Frontal cortex (tissue), 4 donors: ENCODE measurements at places on chromosomes 12 and 14. TPM values are rescaled to one million over a fixed set of nuclear protein-coding genes. Genes with fewer than 3 reads are reported as not detected.

GRCh38 chr12:130097798-130098255, 64.4 kb upstream of the FZD10 start:
- DNase-seq = no peak

GRCh38 chr14:27305441-27305945, 707.7 kb upstream of the NOVA1 start:
- DNase-seq = no peak

DNA sequence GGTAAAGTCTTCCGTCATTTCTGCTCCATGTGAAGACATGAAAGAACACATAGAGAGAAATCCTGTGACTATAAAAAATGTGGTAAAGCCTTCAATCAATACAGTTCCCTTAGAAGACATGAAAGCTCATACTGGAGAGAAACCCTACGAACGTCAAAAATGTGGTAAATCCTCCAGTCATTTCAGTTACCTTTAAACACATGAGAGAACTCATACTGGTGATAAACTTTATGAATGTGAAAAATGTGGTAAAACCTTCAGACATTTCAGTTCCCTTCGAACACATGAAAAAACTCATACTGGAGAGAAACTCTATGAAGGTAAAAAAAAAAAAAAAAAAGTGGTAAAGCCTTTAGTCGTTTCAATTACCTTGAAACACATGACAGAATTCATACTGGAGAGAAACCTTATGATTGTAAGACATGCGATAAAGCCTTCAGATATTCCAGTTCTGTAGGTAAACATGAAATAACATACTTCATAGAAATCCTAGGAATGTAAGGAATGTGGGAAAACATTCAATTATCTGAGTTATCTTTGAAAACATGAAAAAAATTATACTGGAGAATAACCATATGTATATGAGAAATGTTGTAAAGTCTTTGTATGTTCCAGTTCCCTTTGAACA, 60.4 kb downstream of the MAP4K5 start:
- DNase-seq = no peak

GRCh38 chr12:121861636-121862254, 3.1 kb upstream of the HPD start:
- DNase-seq = no peak

DNA sequence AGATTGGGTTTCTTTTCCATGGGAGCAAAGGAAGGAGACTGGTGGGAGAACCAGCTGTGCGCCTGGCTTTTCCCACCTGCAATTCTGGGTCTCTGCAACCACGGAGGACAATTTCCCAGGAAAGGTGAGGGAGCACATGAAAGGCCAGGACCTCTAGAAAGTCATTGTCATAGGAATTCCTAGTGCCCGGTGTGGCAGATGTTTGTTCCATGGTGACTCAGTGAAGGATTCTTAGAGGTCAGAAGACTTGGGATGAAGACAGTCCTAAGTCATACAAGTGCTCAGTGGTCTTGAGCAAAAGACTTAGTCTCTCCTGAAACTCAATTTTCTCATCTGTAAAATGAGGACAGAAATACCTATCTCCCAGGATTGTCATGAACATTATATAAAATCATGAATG, 51.3 kb downstream of the KCNA5 start:
- DNase-seq = no peak

The APAF1 gene
- total RNA-seq = 39.9 TPM

The ACVRL1 gene
- total RNA-seq = 9.4 TPM

The MMP19 gene
- not detected for total RNA-seq

DNA sequence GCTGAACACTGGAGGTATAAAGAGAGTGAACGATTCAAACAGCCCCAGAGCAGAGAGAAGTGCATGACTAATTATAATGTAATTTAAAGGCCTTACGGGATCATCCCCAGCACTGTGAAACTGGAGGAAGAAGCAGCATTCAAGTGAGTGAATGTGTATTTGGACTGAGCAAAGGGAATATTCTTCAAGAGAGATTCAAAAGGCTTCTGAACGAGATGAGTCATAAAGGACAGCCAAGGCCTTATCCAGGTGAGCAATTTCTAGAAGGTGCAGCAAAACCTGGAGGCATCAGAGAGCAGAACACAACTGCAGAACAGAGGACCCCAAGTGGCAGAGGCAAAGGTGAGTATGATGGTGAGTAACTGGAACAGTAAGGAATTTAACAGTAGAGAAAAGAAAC, 127.2 kb downstream of the BCAT1 start:
- no peak for DNase-seq

DNA sequence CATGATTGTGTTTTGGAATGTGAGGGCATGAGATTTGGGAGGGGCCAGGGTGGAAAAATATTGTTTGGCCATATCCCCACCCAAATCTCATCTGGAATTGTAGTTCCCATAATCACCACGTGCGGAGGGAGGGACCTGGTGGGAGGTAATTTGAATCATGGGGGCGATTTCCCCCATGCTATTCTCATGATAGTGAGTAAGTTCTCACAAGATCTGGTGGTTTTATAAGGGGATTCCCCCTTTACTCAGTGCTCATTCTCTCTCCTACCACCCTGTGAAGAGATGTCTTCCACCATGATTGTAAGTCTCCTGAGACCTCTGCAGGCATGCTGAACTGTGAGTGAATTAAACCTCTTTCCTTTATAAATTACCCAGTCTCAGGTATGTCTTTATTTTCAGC, 15.7 kb downstream of the OR10P1 start:
- no peak for DNase-seq

The GPRC5D gene
- not detected for total RNA-seq

DNA sequence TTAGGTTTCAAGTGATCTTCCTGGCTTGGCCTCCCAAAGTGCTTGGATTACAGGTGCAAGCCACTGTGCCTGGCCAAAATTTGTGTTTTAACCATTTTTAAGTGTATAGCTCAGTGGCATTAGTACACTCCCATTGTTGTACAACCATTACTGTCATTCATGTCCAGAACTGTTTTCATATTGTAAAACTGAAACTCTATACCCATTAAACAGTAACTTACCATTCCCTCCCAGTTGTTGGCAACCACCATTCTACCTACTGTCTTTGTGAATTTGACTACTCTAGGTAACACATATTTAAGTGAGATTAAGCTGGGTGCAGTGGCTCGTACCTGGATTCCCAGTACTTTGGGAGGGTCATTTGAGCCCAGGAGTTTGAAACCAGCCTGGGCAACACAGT, 67.3 kb upstream of the KCNH3 start:
- DNase-seq = no peak

The PLBD1 gene
- total RNA-seq = 1.6 TPM

DNA sequence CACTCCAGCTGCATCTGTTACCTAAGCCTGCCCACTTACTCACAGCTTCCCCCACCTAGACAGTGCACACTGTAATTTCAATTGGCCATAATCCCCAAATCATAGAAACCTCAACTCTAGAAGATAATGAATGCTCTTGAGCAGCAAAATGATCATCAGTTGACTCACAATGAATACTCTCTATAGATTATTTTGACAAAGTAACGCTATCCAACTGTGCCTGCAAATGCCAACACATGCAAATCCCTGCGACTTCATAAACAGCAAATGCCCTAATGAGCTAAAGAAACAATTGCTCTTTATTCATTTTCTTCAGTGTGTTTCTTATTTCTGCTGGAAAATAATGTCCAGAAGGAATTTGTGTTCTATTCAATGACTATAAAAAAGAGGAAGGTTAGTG, 319.5 kb downstream of the PAWR start:
- no peak for DNase-seq

The GLIPR1L1 gene
- total RNA-seq = under 0.01 TPM

- DNase-seq = no peak
Measured at GRCh38 chr14:68210729-68211299, 391.2 kb downstream of the RAD51B start.
